ENCODE measurements at places on chromosomes 2 and 18. TPM values are rescaled to one million over a fixed set of nuclear protein-coding genes. Genes with fewer than 3 reads are reported as not detected.

DNA sequence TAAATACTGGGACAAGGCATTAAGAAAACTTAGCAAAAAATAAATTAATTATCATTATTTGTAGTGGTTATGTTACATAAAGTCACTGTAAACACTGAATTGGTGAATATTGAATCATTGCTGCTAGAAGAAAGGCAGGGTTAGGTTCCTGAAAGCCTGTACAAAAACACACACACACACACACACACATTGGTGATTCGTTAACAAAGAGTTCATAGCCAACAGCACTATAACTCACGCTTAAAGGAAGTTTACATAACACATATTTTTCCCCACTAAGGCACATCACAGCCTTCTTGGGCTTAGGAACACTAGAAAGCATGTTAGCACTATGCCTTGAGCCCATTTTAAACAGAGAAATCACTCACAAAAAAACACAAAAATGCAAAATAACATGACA, 690.0 kb upstream of the PIK3C3 start:
- H3K4me1 ChIP-seq: no peaks in the 10 kb centered on the region
- no peaks in the 10 kb centered on the region for H3K27me3 ChIP-seq
- no peak overlapping the region for H3K4me3 ChIP-seq
- DNase-seq: no peak
- H3K27ac ChIP-seq: no peak overlapping the region

- no peaks in the 10 kb centered on the region for H3K36me3 ChIP-seq
- DNase-seq: no peak
- H3K27ac ChIP-seq: no peak overlapping the region
- H3K4me3 ChIP-seq: no peak overlapping the region
- no peaks in the 10 kb centered on the region for H3K27me3 ChIP-seq
Observed at GRCh38 chr2:21633911-21634310, 510.1 kb downstream of the TDRD15 start.

- no peaks in the 10 kb centered on the region for H3K36me3 ChIP-seq
- no peak overlapping the region for H3K27ac ChIP-seq
- H3K4me3 ChIP-seq: no peak overlapping the region
- no peaks in the 10 kb centered on the region for H3K27me3 ChIP-seq
Observed at GRCh38 chr2:100000915-100001707, 141.3 kb downstream of the AFF3 start.

DNA sequence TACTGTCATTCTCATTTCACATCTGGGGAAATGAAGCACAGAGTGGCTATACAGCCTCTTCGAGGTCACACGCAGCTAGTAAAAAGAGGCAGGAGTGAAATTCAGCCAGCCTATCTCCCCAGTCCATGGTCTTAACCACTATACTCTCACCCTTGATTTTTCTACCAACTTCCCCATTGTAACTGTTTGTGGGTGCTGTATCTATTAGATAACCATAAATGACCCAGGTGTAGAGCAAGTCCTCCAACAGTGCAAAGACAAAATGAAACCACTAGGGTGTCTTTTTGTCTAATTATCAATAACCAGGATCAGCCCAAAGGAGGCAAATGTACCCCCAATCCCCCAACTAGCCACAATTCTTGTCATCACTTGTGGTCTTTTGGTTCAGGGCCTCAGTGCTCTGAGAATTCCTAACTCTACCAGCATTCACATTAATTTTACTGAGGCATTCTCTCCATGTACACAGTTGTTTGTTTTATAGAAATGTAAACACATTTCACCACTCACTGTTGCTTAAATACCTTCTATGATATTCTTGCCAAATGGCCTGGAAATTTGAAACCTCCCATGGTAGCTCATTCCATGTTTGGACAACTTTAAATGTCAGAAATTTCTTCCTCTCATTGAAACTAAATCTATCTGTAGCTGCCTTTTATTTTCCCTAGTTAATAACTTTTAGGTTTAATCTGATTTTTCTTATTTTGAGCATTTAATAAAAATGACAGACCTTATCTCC, 58.7 kb downstream of the SLC40A1 start:
- peaks cover 14% of the 10 kb centered on the region for H3K4me1 ChIP-seq
- H3K27me3 ChIP-seq: no peaks in the 10 kb centered on the region
- no peak overlapping the region for H3K4me3 ChIP-seq
- no peak overlapping the region for H3K27ac ChIP-seq
- no peak for DNase-seq

DNA sequence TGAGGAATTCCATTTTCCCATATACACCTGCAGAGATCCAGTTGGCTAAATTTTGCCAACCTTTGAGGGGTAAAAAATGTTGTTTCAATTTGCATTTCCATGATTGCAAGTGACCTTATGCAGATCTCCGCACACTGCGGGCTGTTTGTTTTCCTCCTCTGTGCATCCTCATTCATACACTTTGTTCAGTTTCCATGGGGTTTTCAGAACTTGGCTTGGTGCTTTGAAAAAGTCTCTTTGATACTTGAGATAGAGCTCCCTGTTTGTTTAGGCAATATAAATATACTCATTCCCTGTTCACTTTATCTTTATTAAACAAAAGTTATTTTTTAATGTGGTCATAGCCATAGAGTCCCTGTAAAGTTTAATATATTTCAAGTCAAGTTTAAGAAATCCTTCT, 353.1 kb downstream of the CMPK2 start:
- no peak overlapping the region for H3K4me3 ChIP-seq
- H3K27ac ChIP-seq: no peak overlapping the region
- DNase-seq: no peak
- H3K36me3 ChIP-seq: no peaks in the 10 kb centered on the region
- H3K27me3 ChIP-seq: no peaks in the 10 kb centered on the region

GRCh38 chr2:227939271-227940027, 68.0 kb downstream of the DAW1 start:
- no peak for DNase-seq
- no peak overlapping the region for H3K27ac ChIP-seq
- no peak overlapping the region for H3K4me3 ChIP-seq
- no peaks in the 10 kb centered on the region for H3K36me3 ChIP-seq
- no peaks in the 10 kb centered on the region for H3K27me3 ChIP-seq

DNA sequence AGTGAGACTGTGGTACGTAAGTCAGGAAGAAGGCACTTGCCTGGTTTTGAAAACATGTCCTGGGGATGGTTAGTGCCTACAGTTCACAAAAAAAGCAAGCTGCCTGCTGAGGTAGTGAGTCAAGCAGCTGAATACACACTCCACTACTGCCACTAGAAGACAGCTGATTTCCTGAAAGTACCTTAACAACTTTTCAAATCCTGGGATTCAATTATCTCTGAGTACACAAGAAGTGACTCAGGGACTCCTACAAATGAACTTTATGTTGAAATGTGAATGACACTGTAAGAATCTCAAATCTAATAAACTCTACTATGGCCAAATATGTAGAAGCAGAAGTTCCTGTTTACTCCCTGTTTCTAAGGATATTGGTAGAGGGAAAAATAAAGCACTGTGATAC, 58.0 kb upstream of the ARL5A start:
- H3K36me3 ChIP-seq: no peaks in the 10 kb centered on the region
- no peak for DNase-seq
- no peak overlapping the region for H3K4me3 ChIP-seq
- no peak overlapping the region for H3K27ac ChIP-seq
- no peaks in the 10 kb centered on the region for H3K27me3 ChIP-seq

GRCh38 chr2:140593132-140593531, 1537.7 kb downstream of the LRP1B start:
- no peak overlapping the region for H3K27ac ChIP-seq
- H3K36me3 ChIP-seq: no peaks in the 10 kb centered on the region
- no peaks in the 10 kb centered on the region for H3K4me1 ChIP-seq

GRCh38 chr2:42353792-42354429, 7.1 kb downstream of the COX7A2L start:
- DNase-seq: no peak
- no peaks in the 10 kb centered on the region for H3K27me3 ChIP-seq
- H3K36me3 ChIP-seq: no peaks in the 10 kb centered on the region
- no peak overlapping the region for H3K4me3 ChIP-seq

GRCh38 chr2:153461453-153461852, 17.1 kb downstream of the RPRM start:
- no peak for DNase-seq
- no peak overlapping the region for H3K27ac ChIP-seq

GRCh38 chr2:118059919-118060478, 28.3 kb upstream of the INSIG2 start:
- no peaks in the 10 kb centered on the region for H3K27me3 ChIP-seq
- no peak for DNase-seq
- H3K4me3 ChIP-seq: no peak overlapping the region
- H3K4me1 ChIP-seq: no peaks in the 10 kb centered on the region

DNA sequence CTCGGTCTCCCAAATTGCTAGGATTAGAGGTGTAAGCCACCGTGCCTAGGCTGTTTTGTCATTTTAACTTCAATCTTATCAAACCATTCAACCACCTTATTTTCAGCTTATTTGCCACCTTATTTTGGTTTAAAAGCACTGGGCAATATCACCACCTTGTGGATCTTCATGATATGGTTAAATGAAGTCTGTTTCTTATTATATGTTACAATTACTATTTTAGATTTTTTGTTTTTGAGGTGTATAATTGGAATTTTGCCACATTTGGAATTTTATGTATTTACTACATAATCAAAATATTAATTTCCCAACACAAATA, 43.8 kb upstream of the SCN9A start:
- H3K27me3 ChIP-seq: no peaks in the 10 kb centered on the region
- DNase-seq: no peak
- H3K4me1 ChIP-seq: no peaks in the 10 kb centered on the region

DNA sequence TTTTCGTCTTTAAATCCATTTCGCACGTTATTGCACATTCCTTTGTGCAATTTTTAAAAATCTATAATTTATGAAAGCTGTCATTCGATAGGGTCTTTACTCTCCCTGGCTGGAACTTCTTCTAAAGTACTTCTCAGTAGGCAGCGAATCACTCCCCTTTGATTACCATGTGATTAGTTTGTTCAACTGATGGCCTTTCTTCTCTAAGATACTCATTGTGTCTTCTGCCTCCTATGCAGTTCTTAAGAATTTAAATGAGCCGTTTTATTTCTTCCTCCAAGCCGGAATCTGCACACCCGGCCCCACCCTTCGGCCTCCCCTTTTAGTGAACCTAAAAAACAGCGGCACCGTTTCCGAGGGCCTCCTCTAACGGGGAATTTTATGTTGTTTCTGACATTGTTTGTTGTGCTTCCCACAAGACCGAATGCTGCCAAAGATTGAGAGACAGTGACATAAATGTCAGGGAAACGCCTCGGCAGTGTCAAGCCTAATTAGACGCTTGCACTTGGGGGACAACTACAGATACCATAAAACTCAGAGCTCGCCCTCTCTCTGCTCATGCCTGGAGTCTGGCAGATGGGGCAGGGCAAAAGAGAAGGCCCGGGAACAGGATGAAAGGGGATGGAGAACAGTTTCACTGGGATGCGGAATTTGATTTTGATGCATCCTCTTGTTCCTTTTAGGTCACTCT, 255.3 kb downstream of the BCL11A start:
- no peak for DNase-seq
- no peaks in the 10 kb centered on the region for H3K36me3 ChIP-seq
- H3K4me1 ChIP-seq: no peaks in the 10 kb centered on the region
- H3K27me3 ChIP-seq: no peaks in the 10 kb centered on the region
- H3K4me3 ChIP-seq: no peak overlapping the region

DNA sequence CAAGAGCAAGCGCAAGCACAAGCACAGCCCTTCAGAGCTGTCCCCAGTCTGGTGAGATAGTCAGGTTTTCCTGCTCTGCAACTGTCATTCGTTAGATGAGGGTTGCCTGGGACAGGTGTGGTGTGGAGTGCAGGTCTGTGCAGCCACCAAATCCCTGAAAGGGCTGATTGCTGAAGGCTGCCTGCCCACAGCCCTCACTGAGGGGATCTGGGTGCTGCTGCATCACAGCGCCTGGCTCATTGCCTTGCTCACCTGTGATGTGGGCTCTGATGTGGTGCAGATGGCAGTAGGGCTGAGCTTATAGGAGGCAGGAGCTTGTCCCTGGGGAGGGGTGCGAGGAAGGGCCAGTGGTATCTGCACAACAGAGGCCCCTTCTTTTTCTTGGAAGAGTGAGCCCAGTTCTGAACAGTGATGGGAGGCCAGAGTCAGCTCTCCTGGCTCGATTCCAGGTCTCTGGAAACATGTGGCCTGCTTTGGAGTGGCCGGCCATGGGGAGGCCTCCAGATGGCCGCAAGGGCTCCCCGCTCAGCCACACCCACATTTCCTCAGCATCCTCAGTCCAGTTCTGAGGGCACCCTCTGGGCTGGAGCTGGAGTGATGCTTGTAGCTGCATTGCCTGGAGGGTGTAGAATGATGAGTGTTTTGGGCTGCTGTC, 11.4 kb downstream of the UBE2F start:
- no peak overlapping the region for H3K4me3 ChIP-seq
- H3K27ac ChIP-seq: no peak overlapping the region
- no peaks in the 10 kb centered on the region for H3K4me1 ChIP-seq
- no peaks in the 10 kb centered on the region for H3K27me3 ChIP-seq
- H3K36me3 ChIP-seq: no peaks in the 10 kb centered on the region

GRCh38 chr2:191910518-191910917, 63.6 kb upstream of the CAVIN2 start:
- no peaks in the 10 kb centered on the region for H3K4me1 ChIP-seq
- no peak overlapping the region for H3K4me3 ChIP-seq
- H3K27ac ChIP-seq: no peak overlapping the region
- H3K36me3 ChIP-seq: no peaks in the 10 kb centered on the region

GRCh38 chr2:23386339-23387220, 1.6 kb downstream of the KLHL29 start:
- peak overlapping the region; percentile 32 for H3K27ac ChIP-seq
- DNase-seq: no peak
- H3K4me3 ChIP-seq: peak overlapping the region; percentile 64
- no peaks in the 10 kb centered on the region for H3K36me3 ChIP-seq
- no peaks in the 10 kb centered on the region for H3K4me1 ChIP-seq
- H3K27me3 ChIP-seq: no peaks in the 10 kb centered on the region

- H3K27ac ChIP-seq: no peak overlapping the region
- H3K4me1 ChIP-seq: peaks cover 5% of the 10 kb centered on the region
- no peaks in the 10 kb centered on the region for H3K27me3 ChIP-seq
- no peaks in the 10 kb centered on the region for H3K36me3 ChIP-seq
Observed at GRCh38 chr2:16287831-16288230, 347.5 kb downstream of the MYCN start.

DNA sequence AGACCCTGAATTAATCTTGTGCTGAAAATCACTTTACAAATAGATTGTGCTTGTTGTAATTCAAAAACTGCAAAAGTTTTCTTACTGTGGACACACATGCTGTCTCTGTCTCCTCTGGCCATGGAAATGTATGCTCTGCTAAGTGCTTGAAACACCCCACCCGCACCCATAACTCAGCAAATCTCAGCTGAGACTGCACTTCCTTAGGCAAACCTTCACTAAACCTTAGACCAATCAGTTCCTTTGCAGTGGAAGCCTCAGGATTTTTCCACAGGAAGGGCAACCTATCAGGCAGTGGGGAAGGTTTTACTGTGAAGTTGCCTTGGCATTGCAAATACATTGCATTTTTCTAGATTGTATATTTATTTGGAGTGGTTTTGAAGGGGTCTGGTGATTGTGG, 62.2 kb upstream of the PLA2R1 start:
- H3K4me3 ChIP-seq: no peak overlapping the region
- no peaks in the 10 kb centered on the region for H3K4me1 ChIP-seq
- no peak for DNase-seq
- no peaks in the 10 kb centered on the region for H3K36me3 ChIP-seq
- no peaks in the 10 kb centered on the region for H3K27me3 ChIP-seq
- no peak overlapping the region for H3K27ac ChIP-seq

GRCh38 chr2:49827366-49827765, 673.1 kb upstream of the FSHR start:
- no peak overlapping the region for H3K27ac ChIP-seq
- no peaks in the 10 kb centered on the region for H3K36me3 ChIP-seq
- no peaks in the 10 kb centered on the region for H3K4me1 ChIP-seq

The SAG gene
- total RNA-seq: not detected

The SERPINB4 gene
- not detected for total RNA-seq

The FEV gene
- not detected for total RNA-seq

The ZNF804A gene
- not detected for total RNA-seq

The AKAIN1 gene
- not detected for total RNA-seq

The KYNU gene
- total RNA-seq: 0.48 TPM

The MCM6 gene
- total RNA-seq: 14.8 TPM

The LAMA3 gene
- 44.9 TPM for total RNA-seq

The CCBE1 gene
- total RNA-seq: 109 TPM

The DLX2 gene
- 0.12 TPM for total RNA-seq

Data from ovary (tissue), 10 donors.